ENCODE measurements at places on chromosomes 3 and 15. TPM values are rescaled to one million over a fixed set of nuclear protein-coding genes. Genes with fewer than 3 reads are reported as not detected.
A peak's percentile ranks its signal among the peaks of the same experiment; 100 is the strongest.

TRA2B gene
- 171 TPM for total RNA-seq

MGLL gene
- 2.1 TPM for total RNA-seq

DNAJB8 gene
- total RNA-seq: not detected

DNA sequence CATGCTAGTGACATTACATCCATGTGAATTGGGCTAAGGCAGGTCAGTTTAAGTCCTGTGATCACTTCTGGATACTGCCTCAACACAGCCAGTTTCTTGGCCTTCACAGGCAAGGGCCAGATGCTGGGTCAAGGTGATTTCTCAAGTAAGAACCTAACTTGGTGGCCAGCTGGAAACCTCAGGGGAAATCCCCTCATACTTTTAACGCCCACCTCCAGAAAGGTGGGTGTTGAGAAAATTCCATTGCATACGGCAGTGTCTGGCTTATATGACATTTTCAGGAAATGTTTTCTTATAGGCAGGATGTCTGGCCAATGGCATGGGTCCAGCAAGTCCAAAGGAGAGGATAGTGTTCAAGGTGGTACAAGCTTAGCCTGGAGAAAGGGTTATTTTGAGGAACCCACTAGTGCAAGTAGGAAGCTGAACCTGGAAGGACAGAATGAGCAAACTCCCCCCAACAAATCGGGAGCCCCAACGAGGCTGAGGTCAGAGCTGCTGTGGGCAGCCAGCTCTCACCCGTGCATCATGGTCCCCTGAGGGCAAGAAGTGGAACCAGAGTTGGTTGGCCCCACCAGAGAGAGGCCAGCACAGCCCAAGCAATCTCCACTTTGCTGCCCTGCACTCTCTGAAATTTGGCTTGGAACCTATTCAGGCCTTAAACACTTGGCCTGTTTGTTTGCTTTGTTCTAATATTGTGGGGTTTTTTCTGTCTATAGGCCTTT, 135.4 kb downstream of the PDE8A start:
- DNase-seq: no peak
- H3K27me3 ChIP-seq: no peaks in the 10 kb centered on the region
- H3K4me1 ChIP-seq: no peaks in the 10 kb centered on the region
- H3K4me3 ChIP-seq: no peak overlapping the region
- H3K36me3 ChIP-seq: no peaks in the 10 kb centered on the region
- H3K27ac ChIP-seq: no peak overlapping the region

DNA sequence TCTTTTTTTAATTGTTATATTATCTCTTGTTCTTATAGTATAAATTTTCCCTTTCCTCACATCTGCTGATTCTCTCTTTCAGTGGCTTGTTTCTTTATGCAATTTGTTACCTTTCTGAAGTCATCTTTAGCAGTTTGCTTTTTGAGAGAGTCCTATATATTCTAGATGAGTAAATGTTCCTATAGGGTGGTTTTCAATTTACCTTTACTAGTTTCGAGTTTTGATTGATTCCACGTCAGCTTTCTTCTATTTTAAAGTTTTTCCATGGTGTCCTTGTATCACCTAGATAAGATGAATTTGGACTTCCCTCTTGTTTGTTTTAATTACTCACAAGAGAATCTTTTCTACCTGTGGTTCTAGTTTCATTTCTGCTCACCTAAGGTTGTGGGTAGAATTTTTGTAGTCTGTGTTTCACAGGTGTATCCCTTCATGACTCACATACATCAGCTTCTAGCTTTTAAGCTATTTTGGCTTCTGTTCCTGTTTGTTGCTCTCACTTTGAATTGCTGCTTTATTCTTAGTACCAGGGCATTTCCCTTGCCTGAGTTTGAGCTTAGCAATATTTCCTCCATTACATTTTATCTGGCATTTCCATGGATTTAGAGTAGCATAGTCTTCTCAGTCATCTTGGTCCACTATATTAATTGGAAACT, 6.4 kb downstream of the TEX9 start:
- H3K4me1 ChIP-seq: no peaks in the 10 kb centered on the region
- no peak overlapping the region for H3K27ac ChIP-seq
- DNase-seq: no peak

- H3K27me3 ChIP-seq: no peaks in the 10 kb centered on the region
- H3K36me3 ChIP-seq: no peaks in the 10 kb centered on the region
- H3K4me1 ChIP-seq: no peaks in the 10 kb centered on the region
- DNase-seq: no peak
- no peak overlapping the region for H3K4me3 ChIP-seq
These were observed 28.9 kb upstream of the RASGRP1 start for GRCh38 chr15:38593524-38593923.

DNA sequence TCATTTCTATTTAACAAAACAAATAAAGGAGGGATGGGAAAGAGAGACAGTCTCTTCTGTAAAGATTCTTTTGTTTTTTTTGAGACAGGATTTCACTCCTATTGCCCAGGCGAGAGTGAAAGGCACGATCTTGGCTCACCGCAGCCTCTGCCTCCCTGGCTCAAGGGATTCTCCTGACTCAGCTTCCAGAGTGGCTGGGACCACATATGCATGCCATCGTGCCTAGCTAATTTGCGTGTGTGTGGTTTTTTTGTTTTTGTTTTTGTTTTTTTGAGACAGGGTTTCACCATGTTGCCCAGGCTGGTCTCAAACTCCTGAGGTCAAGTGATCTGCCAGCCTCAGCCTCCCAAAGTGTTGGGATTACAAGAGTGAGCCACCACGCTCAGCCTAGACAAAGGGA, 23.3 kb downstream of the STAG1 start:
- peaks cover 19% of the 10 kb centered on the region for H3K4me1 ChIP-seq
- H3K4me3 ChIP-seq: no peak overlapping the region
- H3K27ac ChIP-seq: peak overlapping the region; percentile 36
- no peaks in the 10 kb centered on the region for H3K36me3 ChIP-seq
- no peak for DNase-seq
